ENCODE measurements at places on chromosomes 3 and 15. TPM values are rescaled to one million over a fixed set of nuclear protein-coding genes. Genes with fewer than 3 reads are reported as not detected.

NPAP1 gene
- not detected for polyA plus RNA-seq

CMTM7 gene
- 67.7 TPM for polyA plus RNA-seq

SYNPR gene
- not detected for polyA plus RNA-seq

CPEB1 gene
- 0.03 TPM for polyA plus RNA-seq

MNS1 gene
- polyA plus RNA-seq, result 1.8 TPM

ERICH6 gene
- not detected for polyA plus RNA-seq

SOX14 gene
- not detected for polyA plus RNA-seq

DNASE1L3 gene
- polyA plus RNA-seq, result not detected

LIPC gene
- not detected for polyA plus RNA-seq

C3orf49 gene
- polyA plus RNA-seq, result not detected

ACP3 gene
- polyA plus RNA-seq, result 0.12 TPM
